ENCODE measurements at places on chromosomes 12 and 14.

DNA sequence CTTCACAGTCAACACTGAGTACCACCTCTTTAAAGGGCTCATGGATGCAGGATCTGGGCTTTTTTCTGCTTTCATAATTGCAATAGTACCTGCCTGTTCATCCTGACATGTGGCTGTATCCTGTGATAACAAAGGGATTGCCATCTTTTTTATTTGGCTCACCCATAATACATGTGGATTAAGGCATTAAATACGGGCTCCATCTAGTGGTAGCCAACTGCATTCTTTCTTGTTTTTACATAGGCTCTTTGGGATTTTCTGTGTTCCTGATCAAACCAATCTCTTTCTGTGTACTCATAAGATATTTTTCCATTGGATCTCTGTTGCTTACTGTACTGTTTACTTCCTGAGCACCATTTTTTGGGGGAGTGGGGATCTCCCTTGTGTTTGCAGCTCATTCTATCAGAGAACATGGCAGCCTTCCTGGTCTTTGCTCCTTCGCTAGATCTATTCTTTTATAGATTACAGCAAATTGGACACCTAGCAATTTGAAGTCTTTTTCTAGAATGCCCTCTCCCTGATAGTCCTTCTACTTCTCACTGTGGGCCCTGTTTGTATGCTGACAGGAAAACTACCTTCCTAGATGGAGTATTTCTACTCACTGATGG, 723.4 kb upstream of the MDGA2 start:
- DNase-seq, result no peak

- DNase-seq, result no peak
These were observed 9.6 kb downstream of the XRCC3 start for GRCh38 chr14:103705504-103706284.

DNA sequence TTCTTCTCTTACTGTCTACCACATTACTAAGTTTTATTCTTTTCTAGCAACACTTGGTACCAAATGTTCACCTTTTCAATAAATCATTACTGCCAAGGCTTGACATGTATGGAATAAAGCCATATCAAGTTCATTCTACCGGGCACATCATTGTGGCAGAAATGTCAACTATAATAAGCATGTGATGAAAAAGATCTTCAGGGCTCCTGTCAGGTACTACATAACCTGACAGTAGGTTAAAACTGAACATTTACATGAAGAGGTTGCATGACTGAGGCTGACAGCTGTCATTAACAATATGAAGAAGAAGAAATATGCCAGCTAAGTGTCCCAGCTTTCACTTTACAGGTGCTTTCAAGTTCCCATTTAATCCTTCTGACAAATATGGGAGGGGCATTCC, 178.9 kb downstream of the KCNH5 start:
- no peak for DNase-seq

- no peak for DNase-seq
These were observed 59.8 kb downstream of the SERPINA3 start for GRCh38 chr14:94671870-94672444.

DNA sequence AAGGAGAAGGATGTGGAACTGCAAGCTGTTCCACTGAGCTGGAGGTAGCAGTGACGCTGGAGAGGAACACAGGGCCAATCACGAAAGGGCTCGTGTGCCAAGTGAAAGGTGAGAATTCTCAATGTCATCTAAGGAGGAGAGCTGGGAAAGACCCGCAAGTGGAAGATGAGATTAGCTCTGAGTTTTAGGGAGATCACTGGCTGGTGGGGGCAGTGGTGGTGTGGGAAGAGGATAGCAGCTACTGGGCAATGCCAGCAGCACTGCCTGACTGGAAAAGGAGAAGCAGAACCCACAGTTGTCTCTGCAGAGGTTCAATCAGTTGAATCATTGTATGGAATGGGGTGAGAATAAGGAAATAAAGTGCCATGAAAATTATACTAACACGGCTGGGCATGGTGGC, 27.8 kb downstream of the SLC25A47 start:
- no peak for DNase-seq

- no peak for DNase-seq
These were observed 33.3 kb upstream of the GCH1 start for GRCh38 chr14:54935958-54936357.

GRCh38 chr14:65382586-65382985, 29.9 kb upstream of the FUT8 start:
- no peak for DNase-seq

GRCh38 chr14:89336338-89336737, 80.7 kb downstream of the FOXN3 start:
- no peak for DNase-seq

Data from tibial nerve (tissue), 4 donors.